ENCODE measurements at places on chromosomes 11 and 22.

- DNase-seq, result peak; percentile 47
Observed at GRCh38 chr11:133835593-133836548, 9.4 kb downstream of the SPATA19 start.

- no peak for DNase-seq
Observed at GRCh38 chr11:78932757-78933156, 358.1 kb upstream of the NARS2 start.

GRCh38 chr11:112292785-112293407 lies 32.2 kb upstream of the PLET1 start:
- DNase-seq, result peak; percentile 97

- DNase-seq, result no peak
Observed at GRCh38 chr11:66882561-66883015, 25.7 kb downstream of the LRFN4 start.

DNA sequence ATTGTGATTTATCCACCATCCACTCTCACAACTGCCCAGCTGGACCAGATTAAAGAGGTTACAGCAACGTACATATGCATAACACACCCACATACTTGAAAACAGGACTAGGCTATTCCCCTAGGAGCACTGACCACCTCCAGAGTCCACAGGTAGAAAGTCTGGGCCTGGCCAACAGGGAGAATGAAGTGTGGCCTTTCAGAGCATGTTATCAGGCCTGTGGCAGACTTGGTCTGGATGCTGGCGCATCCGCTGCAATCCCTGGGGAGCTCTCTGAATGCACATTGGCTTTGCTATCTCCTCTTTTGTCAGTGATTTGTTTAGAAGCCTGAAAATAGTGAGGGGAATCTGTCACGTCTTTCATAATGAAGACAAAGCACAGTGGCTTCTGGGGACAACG lies 86.7 kb downstream of the C11orf58 start:
- DNase-seq, result no peak

DNA sequence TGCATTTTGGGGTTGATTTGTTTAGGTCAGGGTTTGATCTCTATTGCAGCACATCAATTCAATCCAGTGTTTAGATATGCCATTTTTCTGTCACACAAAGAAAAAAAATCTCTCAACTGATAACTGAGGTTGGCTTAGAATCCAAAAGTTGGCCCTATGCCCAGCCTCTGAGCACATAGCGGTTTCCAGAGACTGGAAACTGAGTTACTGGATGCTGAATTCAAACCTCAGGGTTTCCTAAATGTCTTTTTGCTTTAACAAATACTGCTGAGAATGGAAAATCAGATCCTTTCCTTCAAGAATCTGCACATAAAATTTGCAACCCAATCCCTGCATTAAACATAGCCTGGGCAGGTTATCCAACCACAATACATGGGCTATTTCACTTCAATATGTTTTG lies 4.0 kb downstream of the P4HA3 start:
- no peak for DNase-seq

GRCh38 chr11:94826415-94826814 lies 58.3 kb downstream of the AMOTL1 start:
- no peak for DNase-seq

DNA sequence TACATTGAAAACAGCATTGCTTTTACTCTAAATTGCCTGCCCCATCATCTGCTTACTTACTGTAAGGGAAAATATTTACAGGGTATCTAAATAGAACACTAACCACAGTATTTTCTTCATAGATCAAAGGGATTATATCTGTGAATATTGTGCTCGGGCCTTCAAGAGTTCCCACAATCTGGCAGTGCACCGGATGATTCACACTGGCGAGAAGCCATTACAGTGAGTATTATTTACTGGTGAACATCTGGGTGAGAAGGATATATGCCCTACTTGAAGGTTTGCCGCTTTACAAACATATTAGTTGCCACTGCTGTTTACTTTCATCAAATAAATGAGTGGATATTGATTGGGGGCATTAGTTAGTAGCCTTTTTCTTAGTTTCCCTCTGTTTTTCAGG lies 5.9 kb upstream of the CNTF start:
- peak; percentile 88 for DNase-seq

- peak; percentile 34 for DNase-seq
Observed at GRCh38 chr11:58926695-58927094, 12.6 kb upstream of the GLYATL1 start.

All from H4 (cell line).